Esophagus muscularis mucosa (tissue), 4 donors: ENCODE measurements at places on chromosomes 16 and 17. TPM values are rescaled to one million over a fixed set of nuclear protein-coding genes. Genes with fewer than 3 reads are reported as not detected.
A peak's percentile ranks its signal among the peaks of the same experiment; 100 is the strongest.

- DNase-seq = no peak
These were observed 30.3 kb upstream of the NACA2 start for GRCh38 chr17:61621317-61621716.

GRCh38 chr16:82059161-82059982 lies 24.3 kb downstream of the HSD17B2 start:
- DNase-seq = no peak

GRCh38 chr17:55717898-55718735 lies 4.5 kb downstream of the TMEM100 start:
- DNase-seq = no peak

GRCh38 chr17:45320931-45321461 lies 4.2 kb upstream of the MAP3K14 start:
- no peak for DNase-seq

DNA sequence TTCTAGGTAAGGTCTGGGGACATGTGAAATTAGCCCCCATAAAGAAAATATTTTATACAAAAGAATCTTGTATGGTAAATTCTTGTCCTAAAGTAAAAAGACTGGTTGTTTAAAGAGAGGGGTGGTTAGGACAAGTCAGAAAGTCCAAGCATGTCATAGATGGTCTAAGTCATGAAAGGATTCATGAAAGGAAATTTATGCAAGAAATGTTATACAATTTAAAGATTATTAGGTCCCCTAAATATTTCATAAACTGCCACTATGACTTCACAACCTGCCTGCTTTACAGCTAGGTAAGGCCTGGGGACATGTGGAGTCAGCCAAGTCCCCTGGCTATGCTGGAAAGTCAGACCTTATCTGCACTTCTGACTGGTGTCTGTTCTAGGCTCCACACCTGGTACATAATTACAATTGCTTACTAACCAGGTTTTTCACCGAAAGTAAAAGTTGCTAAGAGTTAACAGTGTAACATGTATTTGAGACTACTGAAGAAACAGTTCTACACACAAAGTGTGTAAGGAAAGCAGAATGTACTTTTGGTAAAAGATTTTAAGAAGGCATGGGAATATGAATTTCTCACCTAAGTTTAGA lies 17.0 kb downstream of the N4BP1 start:
- DNase-seq = no peak

DNA sequence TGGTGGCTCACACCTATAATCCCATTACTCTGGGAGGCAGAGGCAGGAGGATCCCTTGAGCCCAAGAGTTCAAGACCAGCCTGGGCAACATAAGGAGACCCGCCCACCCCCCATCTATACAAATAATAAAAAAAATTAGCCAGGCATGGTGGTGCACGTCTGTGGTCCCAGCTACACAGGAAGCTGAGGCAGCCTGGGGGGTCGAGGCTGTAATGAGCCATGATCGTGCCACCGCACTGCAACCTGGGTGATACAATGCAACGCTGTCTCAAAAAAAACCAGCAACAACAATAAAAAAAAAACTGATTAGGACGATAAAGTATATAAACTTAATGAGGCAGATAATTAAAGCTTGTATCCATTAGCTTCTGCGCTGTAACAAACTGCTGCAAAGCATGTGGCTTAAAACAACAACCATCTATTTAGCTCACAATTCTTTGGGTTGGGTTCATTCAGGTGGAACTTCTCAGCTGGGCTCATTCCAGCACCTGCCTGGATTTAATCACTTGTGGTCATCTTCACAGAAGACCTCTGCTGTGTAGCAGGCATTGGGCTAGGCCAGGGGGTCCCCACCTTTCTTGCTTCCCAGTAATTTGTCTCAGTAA lies 45.8 kb downstream of the LCMT1 start:
- DNase-seq = no peak

GRCh38 chr17:47239967-47240651 lies 13.5 kb upstream of the ITGB3 start:
- DNase-seq = peak; percentile 97

DNA sequence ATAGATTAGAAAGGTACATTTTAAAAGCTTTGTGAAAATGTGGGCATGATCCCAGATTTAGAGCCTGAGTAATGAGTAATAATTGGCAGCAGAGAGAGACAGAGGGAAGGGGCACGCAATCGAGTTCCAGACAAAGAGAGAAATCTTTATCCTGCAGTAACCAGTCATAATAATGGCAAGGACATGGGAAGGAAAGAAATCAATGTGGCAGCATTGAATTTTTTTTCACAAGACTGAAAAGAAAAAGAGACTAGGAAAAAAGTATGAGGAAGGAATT lies 790.8 kb upstream of the SOX9 start:
- no peak for DNase-seq

- no peak for DNase-seq
These were observed 23.6 kb downstream of the ABCA6 start for GRCh38 chr17:69117855-69118784.

DNA sequence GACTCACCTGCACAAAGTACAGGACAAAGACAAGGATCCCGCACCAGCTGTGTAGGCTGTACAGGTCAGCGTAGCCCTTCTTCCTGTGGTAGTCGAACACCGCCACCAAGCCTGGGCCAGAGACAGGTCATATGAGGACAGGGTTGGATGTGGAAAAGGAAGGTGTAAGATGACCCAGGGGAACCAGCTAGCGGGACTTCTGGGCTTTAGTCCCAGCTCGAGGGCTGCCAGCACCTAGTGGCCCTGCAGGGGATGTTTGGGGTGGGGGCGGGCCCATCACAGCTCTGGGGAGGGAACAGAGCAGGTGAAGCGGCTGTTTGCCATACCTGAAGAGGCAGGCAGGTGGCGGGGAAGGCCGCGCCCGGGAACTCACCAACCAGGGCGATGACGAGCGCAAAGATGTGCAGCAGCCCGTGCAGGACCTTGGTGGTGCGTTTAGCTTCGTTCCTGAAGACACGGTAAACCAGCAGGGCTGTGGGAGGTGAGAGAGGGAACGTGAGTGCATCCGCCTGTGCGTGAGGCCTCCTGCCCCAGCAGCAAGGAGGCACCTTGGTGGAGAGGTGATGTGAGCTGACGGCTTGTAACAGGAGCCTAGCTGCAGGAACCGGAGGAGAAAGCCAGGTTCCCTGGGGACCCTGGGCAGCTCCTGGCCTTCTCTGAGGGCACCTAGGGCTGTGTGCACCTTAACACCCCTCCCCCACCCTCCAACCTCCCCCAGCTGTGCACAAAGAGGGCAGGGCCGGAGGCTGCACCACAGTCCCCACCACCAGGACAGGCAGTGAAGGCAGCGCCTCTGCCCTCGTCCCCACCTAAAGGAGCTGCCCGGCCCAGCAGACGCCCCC lies 10.2 kb downstream of the CYB561 start:
- no peak for DNase-seq

GRCh38 chr17:62807812-62808575 lies at the start of gene MARCHF10:
Gene MARCHF10 (minus strand): TSS chr17:62808314. CDS start chr17:62801735, 6,579 bp downstream.
- no peak for DNase-seq

DNA sequence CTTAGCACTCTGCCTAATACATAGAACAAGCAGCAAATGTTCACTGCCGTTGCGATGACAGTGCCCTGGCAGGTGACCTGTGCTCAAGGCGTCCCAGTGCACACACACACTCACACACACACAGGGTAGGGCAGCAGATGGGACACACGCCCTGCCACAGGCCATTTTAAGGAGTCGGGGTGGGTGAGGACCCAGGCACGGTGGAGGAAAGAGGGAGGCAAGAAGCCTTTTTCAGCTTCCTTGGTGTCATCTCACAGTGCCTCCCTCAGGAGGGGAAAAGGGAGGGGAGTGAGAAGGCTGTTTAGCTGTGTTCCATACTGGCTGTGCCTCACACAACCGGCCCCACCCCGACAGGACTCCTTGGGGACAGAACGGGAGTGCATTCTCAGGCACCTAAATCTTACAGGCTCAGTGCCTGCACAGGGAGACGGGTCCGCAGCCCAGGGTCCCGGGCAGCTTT lies 1.5 kb downstream of the PITPNM3 start:
- no peak for DNase-seq

DNA sequence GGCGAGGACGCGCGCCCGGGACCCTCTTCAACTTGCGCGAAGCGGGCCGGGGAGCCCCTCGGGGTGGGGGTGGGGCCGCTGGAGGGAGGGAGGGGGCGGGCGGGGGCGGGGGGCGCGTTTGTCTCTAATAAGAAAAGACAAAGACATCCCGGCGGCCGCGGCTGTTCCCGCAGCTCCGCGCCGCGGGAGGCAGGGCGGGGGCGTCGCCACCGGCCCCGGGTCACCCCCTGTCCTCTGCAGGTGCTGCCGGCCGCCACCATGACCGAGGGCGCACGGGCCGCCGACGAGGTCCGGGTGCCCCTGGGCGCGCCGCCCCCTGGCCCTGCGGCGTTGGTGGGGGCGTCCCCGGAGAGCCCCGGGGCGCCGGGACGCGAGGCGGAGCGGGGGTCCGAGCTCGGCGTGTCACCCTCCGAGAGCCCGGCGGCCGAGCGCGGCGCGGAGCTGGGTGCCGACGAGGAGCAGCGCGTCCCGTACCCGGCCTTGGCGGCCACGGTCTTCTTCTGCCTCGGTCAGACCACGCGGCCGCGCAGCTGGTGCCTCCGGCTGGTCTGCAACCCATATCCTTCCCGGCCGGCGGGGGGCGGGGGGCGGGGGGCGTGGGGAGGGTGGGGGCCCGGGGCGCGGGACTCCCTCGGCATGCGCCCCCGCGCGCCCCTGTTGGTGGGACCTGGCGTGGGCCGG lies 714 bp downstream of the CACNA1H start:
- DNase-seq = no peak

DNA sequence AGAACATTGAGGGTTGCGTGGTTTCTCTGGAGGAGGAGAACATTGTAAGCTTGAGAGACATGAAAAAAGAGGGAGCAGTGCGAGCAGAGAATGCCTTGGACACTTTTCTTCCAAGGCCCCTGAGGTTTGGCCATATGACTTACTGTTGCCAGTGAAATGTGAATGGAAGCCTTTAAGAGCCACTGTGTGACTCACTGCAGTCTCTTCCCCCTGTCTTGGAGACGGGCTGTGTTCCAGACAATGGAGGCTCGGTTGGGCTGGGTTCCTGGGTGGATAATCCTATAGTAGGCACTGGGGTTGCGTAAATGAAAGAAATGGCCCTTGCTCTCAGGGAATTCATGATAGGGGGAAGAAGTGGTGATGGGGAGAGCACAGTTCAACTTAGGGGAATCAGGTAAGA lies 75.5 kb downstream of the SHISA9 start:
- DNase-seq = no peak

- no peak for DNase-seq
These were observed 145.6 kb downstream of the ANKFN1 start for GRCh38 chr17:56298846-56299245.

DNA sequence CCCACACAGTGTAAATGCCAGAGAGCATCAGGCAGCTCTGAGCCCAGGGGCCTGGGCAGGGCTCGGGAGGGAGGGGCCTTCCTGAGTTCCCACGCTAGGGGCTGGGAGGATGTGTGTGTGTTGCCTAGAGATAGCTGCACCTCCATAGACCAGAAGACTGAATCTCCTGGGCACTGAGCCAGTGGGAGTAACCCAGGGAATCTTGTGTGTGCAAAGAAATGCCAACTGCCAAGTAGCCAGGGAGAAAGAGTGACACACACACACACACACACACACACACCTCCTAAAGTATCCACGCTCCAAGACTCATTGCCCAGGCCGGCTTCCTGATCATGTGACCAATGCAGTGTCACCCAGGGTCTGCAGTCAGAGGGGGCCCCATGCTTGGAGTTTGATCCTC lies 166.2 kb upstream of the RPL38 start:
- no peak for DNase-seq

DNA sequence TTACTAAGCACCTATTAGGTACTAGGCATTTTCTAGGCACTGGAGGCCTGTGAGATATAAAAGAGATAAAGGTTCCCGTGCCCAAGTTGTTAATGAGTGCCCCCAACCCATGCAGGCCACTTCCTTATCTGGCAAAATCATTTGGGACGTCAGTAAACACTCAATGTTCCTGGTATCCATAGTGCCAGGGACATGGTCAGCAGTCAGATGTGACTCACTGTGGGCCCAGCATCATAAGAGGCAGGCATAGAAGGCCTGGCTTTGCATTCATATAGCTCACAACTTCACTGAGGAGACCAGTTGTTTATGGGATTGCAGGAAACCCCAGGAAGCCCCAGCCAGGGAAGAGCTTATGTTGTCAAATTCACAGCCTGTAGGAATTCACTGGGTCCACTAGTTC lies 81.1 kb downstream of the MRC2 start:
- DNase-seq = no peak

DNA sequence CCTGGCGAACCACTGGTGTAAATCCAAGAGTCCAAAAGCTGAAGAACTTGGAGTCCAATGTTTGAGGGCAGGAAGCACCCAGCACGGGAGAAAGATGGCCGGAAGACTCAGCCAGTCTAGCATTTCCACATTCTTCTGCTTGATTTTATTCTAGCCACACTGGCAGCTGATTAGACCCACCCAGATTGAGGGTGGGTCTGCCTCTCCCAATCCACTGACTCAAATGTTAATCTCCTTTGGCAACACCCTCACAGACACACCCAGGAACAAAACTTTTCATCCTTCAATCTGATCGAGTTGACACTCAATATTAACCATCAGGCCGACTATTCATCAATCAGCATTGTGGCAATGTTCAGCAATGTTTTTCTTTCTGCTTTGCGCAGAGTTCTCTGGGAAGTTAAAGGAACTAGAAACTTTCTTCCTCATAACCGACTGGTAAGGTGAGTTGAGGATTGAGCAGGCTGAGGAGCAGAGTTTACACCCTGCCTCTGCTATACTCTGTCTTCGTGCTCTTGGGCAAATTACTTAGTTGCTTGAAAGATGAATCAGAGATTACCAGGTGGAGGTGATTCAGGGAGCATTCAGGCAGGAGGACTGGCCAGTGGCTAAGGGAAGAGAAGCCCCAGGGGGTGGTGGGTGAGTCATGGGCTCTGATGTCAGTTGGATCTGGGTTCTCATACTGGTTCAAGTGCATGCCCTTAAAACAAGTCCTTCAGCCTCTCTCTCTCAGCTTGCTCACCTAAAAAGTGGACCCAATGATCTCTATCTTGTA lies 28.2 kb upstream of the BRD7 start:
- peak; percentile 53 for DNase-seq

Gene GNGT2
- 2.1 TPM for total RNA-seq

Gene PPY
- total RNA-seq = not detected

Gene RPL23
- 993 TPM for total RNA-seq

Gene CCL16
- total RNA-seq = not detected

Gene KCNJ18
- not detected for total RNA-seq

Gene CSH1
- not detected for total RNA-seq

Gene DYNLRB2
- total RNA-seq = not detected

Gene HOXB13
- not detected for total RNA-seq

Gene DNASE1L2
- 0.83 TPM for total RNA-seq

Gene TNFRSF13B
- total RNA-seq = not detected

Gene EXOC3L1
- 1.2 TPM for total RNA-seq

Gene STH
- total RNA-seq = not detected

Gene MYH10
- 18.9 TPM for total RNA-seq

Gene KRT33A
- not detected for total RNA-seq
